Endothelial cell of umbilical vein (primary cell): ENCODE measurements at places on chromosomes 11 and 22. TPM values are rescaled to one million over a fixed set of nuclear protein-coding genes. Genes with fewer than 3 reads are reported as not detected.

The CCDC116 gene
- 0.18 and 0.21 TPM in 2 replicates for polyA plus RNA-seq

- H3K4me3 ChIP-seq: peak overlapping the region; percentile 55
- no peak for DNase-seq
- peak overlapping the region; percentile 83 for H3K27ac ChIP-seq
Observed at GRCh38 chr11:72721689-72722049, 30.5 kb downstream of the ARAP1 start.

The PGA4 gene
- 0.15 TPM in 1 of 2 replicates, not detected in the other for polyA plus RNA-seq

The MYEOV gene
- 3.8 TPM in 2 replicates for polyA plus RNA-seq

The C22orf23 gene
- polyA plus RNA-seq: 0.23 and 0.43 TPM in 2 replicates

The OR52I2 gene
- polyA plus RNA-seq: not detected in 2 replicates

The OR52I1 gene
- polyA plus RNA-seq: not detected in 2 replicates

DNA sequence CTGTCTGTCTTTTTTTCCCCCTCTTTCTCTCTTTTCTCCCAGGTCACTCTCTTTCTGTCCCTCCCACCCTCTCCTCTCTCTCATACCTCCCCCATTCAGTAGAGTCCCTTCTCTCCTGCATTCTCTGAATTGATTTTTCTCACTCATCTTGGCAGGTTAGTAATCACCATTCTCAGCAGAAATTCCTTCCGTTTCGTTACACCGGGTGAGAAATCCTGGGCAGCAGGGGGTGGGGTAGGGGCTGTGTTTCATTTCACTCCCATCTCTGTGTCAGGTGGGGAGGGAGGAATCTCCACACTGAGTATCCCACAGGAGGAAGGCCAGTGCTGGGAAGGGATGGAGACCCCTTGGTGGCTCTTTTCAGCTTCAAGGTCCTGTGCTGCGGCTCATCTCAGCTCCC, 253.5 kb downstream of the MIAT start:
- DNase-seq: no peak
- H3K27ac ChIP-seq: no peak overlapping the region
- no peaks in the 10 kb centered on the region for H3K4me1 ChIP-seq
- H3K27me3 ChIP-seq: peaks cover 5% of the 10 kb centered on the region
- H3K4me3 ChIP-seq: no peak overlapping the region
- H3K36me3 ChIP-seq: no peaks in the 10 kb centered on the region

The C11orf91 gene
- polyA plus RNA-seq: 0.21 and 0.94 TPM in 2 replicates

DNA sequence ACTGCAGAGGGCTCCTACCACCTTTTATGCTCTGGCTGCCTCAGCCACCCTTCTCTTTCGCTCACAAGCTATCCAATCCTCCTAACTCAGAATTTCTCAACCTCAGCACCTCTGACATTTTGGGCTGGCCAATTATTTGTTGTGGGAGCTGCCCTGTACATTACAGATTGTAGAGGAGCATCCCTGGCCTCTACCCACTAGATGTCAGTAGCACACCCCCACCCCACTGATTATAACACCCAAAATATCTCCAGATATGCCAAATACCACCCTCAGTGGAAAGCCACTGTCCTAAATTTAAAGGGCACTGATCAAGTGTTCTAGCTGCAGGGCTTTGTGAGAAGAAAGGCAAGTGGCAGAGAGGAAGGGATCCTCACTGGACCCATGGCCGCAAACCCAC, 443.1 kb downstream of the SOX6 start:
- no peaks in the 10 kb centered on the region for H3K4me1 ChIP-seq
- no peaks in the 10 kb centered on the region for H3K36me3 ChIP-seq
- no peak for DNase-seq
- H3K4me3 ChIP-seq: no peak overlapping the region
- no peaks in the 10 kb centered on the region for H3K27me3 ChIP-seq
- H3K27ac ChIP-seq: no peak overlapping the region

DNA sequence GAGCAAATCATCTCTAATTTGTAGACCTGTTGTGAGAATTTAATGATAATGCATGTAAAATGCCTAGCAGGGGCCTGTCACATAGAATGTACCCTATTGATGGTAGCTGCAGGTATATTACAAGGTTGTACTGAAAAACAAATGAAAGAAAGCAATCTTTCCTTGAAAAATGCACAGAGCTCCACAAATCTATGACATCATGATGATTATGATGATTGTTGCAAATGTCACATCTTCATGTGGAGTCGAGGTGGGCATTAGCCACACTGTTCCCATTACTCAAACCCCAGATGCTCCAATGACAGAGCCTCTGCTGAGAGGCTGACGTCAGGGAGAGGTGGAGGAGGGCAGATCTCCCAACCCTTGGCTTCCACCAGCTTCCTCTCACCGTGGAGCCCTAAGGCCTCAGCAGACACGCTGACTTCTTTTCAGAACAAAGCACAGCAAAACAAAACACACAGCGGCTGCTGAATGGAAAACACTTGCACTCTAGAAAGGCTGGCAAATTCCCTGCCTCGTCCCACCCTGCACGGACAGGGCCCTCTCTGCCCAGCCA, 298.3 kb downstream of the KIRREL3 start:
- no peaks in the 10 kb centered on the region for H3K27me3 ChIP-seq
- no peaks in the 10 kb centered on the region for H3K36me3 ChIP-seq
- no peaks in the 10 kb centered on the region for H3K4me1 ChIP-seq

DNA sequence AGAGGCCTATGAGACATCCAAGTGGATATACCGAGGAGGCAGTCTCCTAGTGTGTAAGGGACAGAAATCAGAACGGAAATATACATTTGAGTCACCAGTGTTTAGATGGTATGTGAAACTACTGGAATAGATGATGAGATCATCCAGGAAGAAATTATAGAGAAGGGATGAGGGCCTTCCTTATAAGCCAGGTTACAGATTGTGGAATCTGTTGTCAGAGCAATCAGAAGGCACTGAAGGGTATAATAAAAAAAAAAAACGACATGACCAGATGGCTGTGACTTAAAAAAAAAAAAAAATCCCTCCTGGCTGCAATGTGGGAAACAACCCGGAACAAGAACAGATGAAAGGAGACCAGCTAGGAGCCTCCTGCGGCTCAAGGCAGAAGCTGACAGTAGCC, 2.7 kb downstream of the MAJIN start:
- peaks cover 15% of the 10 kb centered on the region for H3K4me1 ChIP-seq
- DNase-seq: peak; percentile 31
- H3K4me3 ChIP-seq: no peak overlapping the region
- no peaks in the 10 kb centered on the region for H3K27me3 ChIP-seq
- no peak overlapping the region for H3K27ac ChIP-seq
